Muscle of arm (tissue), 14 donors: ENCODE measurements at places on chromosomes 2 and 18.

GRCh38 chr2:222739939-222740338 is 68.5 kb downstream of the MOGAT1 start:
- no peak for DNase-seq

GRCh38 chr2:3403587-3404334 is 24.3 kb downstream of the TRAPPC12 start:
- DNase-seq, result no peak

DNA sequence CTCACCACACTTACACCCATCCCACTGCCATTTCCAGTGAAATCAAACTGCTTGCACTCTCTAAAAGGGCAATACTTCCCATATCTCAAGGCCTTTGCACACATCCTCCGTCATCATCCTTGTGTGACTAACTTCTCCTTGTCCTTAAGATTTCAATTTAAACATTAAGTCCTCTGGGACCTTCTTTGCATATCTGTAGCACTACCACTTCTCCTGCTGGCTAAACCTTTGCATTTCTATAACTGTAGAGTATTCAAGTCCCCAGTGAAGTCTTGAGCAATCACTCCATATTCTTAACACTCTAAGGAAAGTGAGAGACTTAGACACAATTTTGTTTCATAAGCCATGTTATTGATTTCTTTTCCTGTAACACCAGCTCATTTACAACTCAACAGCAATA is 136.8 kb upstream of the EPHA4 start:
- DNase-seq, result no peak

DNA sequence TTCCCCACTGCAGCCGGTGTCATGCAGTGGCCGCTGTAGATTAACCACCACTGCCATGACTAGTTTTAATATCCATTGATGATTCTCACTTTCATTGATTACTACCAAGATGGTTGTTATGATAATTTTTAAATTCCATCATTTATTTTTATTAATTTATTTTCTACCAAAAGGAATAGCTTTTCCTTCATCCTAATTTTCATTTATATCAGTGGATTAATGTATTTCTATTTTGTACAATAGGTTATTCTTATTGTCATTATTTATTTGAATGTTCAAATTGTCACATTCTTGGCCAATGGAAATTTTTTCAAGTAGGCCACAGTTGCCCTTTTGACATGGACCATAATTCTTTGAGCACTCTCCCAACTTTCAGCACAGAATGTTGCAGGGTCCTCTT is 374.9 kb upstream of the VWC2L start:
- no peak for DNase-seq

DNA sequence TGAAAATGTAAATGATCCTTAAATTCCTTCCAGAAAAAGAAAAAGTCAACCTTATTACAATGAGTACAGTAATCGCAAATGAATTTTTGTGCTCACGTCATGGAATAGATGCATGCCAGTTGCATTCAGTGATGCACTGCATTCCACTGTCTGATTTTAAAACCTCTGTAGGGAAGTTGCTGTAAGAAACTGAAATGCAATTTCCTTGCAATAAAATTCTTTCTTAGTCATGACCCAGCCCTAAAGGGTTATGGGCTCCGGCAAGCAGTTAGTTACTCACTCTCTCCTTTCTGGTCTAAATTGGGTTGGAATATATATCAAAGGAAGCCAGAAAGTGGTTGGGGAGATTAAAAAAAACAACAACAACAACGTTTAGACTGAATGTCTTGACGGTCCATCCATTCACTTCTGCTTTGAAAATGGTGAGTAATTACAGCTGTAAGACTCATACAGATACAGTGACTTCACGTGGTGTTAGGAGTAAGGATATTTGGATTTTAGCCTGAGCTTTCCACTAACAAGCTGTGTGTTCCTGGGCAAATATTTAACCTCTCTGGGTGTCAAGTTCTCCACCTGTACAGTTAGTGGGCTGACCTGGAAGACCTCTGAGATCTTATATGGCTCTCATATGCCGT is 8.6 kb upstream of the RND3 start:
- DNase-seq, result no peak

DNA sequence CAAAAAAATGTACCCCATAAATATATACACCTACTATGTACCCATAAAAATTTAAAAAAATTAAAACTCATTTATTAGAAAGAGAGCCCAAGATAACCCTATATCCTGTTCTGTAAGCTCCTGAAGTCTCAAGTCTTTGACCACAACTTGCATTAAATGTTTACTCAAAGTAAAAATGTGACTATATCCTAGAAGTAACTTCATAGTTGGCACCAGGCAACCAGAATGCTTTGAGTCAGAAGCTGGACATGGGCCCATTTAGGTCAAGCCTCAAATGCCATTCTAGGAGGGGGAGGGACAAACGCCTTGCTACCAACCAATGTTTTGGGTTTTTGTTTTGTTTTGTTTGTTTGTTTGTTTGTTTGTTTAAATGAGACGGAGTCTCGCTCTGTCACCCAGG is 9.3 kb upstream of the TBC1D8 start:
- no peak for DNase-seq

DNA sequence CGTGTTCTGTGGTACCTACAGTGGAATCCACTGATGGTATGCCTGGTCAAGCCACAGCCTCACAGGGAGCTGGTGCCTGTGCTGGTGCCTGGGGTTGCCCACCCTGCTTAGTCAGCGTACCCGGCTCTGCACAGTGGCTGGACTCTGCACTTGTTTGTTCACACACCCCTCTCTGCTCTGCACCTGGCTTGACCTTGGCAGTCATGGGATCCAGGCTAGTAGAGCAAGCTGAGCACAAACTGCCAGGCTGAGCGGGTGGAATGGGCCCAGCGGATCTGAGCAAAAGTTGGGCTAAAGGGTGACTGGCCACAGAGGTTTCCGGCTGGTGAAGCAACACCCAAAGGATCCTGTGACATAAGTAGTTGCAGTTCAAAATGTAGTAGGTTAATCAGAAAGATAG is 163.5 kb downstream of the CDH19 start:
- no peak for DNase-seq
